M059J (cell line): ENCODE measurements at places on chromosomes 4 and X.

GRCh38 chrX:31058284-31058683, 13.6 kb downstream of the FTHL17 start:
- DNase-seq = no peak

DNA sequence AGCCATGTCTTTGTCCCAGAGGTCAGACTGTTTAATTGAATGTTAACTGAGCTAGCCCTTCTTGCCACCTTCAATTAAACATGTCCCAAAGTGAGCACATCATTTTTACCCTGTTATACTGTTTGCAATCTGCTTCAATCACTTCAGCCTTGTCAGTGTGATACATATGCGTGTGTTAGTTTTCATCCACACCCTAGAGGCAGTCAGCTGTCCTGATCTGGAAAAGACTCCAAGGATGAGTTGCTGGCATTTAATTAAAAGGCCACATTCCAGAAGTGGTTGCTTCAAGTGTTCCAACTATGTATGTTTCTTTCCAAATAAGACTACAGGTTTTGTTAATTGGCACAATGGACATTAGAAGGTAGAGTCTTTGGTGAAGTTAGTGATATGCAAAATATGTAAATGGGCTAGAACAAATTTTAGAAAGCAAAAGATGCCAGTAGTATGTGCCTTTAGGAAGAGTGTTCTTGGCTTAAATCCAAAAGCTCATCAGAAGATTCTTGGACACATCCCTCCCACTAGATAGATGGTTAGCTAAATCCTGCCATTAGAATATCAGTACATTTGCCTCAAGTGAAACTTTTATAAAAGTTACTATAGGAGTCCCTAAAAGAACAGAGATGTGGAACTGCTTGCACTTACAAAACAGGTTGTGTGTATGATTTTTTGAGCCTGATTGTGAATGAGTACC, 79.5 kb upstream of the SLIT2 start:
- DNase-seq = no peak

GRCh38 chr4:39036172-39036571, 4.0 kb upstream of the TMEM156 start:
- peak; percentile 44 for DNase-seq

GRCh38 chr4:110106931-110107296, 91.5 kb downstream of the ELOVL6 start:
- peak; percentile 41 for DNase-seq

- peak; percentile 71 for DNase-seq
Observed at GRCh38 chr4:54902271-54902670, 223.1 kb downstream of the KDR start.
